ENCODE measurements at places on chromosomes 13 and 19.

- peak; percentile 61 for DNase-seq
These were observed 2033.9 kb upstream of the PCDH20 start for GRCh38 chr13:63449550-63449949.

DNA sequence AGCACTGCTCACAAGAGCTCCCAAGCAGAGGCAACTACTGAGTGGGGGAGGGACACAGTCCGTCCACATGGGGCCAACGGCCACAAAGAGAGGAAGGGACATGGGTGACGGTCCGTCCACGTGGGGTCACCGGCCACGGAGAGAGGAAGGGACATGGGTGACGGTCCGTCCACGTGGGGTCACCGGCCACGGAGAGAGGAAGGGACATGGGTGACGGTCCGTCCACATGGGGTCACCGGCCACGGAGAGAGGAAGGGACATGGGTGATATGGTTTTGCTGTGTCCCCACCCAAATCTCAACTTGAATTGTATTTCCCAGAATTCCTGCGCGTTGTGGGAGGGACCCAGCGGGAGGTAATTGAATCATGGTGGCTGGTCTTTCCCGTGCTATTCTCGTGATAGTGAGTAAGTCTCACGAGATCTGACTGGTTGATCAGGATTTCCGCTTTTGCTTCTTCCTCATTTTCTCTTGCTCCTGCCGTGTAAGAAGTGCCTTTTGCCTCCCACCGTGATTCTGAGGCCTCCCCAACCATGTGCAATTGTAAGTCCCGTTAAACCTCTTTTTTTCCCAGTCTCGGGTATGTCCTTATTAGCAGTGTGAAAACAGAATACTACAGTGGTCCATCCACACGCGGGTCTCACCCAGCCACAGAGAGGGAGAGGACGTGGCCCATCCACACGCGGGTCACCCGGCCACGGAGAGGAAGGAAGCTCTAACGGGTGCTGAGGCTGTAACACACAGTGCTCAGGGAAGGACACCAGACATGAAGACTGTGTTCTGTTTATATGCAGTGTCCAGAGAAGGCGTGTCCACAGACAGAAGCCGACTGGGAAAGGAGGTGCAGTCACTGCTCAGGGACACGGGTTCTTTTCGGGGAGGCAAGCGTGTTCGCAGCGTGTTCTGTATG lies 48.5 kb downstream of the GAS6 start:
- no peak for DNase-seq

GRCh38 chr13:26058704-26059103 lies 6.9 kb upstream of the SHISA2 start:
- DNase-seq: no peak

GRCh38 chr13:22369840-22370239 lies 699.0 kb downstream of the FGF9 start:
- no peak for DNase-seq

GRCh38 chr13:46403851-46404732 lies 17.0 kb upstream of the RUBCNL start:
- DNase-seq: no peak

DNA sequence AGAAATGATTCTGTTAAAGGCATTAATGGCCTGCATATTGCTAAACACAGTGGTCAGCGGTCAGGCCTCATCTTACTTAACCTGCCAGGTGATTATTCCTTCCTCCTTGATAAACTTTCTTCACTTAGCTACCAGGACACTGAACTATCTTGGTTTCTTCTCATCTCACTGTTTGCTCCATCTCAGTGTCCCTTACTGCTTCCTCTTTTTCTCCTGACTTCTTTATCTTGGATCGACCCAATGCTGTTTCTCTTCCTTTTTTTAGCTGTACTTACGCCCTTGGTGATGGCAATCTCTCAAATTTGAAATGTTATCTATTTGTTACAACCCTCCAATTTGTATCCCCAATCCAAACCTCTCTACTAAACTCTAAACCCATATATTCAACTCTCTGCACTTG lies 7.8 kb upstream of the CLC start:
- no peak for DNase-seq

DNA sequence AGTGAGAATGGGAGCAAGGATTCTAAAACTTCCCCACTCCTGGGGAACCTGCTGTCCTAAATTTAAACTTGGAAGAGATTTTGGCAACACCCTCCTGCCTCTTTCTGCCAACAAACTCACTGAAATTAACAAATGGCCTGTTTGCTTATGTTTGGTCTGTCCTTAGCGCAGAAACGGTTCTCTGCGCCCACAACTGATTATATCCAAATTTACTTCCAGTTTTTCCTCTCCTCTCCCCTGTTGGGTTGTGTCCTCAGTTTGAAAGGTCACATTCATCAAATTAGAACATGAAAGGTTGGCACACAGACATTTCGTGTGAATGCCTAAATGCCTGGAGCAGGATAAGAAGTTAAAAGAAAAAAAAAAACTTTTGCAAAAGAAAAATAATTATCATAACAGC lies 56.4 kb upstream of the MRI1 start:
- no peak for DNase-seq

GRCh38 chr13:54934121-54934520 lies 1905.5 kb downstream of the OLFM4 start:
- no peak for DNase-seq

DNA sequence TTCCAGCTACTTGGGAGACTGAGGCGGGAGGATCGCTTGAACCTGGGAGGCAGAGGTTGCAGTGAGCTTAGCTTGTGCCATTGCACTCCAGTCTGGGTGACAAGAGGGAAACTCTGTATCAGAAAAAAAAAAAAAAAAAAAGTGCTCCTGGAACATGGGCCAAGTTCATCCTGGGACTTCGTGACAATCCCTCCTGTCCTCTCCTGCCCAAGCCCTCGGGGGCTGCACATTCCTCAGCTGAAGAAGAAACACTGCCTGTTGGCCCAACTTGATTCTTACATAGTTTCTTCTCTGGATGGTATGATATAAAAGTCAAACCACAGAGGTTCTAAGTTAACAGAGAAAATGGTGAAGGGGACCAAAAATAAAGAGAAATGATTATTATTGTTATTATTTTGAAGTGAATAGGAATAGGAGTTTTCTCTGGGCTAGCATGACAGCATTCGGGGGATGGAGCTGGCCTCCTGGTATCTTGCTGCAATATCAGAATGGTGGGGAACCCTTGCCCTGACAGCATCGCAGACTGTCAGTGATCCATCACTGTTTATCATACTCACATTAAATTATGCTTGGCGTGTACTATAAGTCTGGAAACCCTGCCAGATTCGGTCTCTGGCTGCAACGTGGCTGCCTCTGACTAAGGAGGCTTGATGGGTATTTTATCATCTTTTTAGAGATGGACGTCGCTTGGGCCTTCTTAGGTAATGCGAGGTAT lies 113.7 kb upstream of the OXGR1 start:
- DNase-seq: no peak

GRCh38 chr13:73934215-73934641 lies 200.0 kb downstream of the KLF12 start:
- no peak for DNase-seq

DNA sequence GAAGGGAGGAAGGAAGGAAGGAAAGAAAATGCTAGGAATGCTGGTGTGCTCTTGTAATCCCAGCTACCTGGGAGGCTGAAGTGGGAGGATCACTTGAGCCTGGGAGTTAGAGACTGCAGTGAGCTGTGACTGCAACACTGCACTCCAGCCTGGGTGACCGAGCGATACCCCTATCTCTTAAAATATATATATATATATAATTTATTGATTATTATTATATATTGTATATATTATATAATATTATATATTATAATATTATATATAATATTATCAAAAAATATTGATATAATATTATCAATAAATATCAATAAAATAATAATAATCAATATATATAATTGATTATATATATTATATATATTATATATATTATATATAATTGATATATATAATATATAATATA lies 8.6 kb upstream of the ADGRL1 start:
- no peak for DNase-seq

GRCh38 chr13:50074843-50075242 lies 59.6 kb downstream of the KCNRG start:
- DNase-seq: no peak

DNA sequence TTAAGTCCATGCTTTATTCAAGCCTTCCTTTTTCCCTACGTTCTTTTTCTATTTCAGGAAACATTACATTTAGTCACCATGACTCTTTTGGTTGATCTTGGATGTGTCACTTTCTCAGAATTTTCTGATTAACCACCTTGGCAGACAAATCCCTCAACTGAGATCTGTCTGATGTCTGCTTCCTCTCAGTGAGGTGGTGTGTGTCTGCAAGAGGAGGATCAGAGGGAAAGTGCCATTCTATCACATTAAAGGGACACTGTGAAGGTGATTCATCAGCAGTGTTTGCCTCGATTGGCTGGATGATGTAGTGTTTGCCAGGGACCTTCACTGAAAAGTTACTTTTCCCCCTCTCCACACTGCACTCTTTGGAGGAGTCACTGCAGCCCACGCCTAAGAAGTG lies 3.0 kb upstream of the CCNP start:
- no peak for DNase-seq

GRCh38 chr13:35256459-35257148 lies 219.9 kb downstream of the MAB21L1 start:
- DNase-seq: no peak

DNA sequence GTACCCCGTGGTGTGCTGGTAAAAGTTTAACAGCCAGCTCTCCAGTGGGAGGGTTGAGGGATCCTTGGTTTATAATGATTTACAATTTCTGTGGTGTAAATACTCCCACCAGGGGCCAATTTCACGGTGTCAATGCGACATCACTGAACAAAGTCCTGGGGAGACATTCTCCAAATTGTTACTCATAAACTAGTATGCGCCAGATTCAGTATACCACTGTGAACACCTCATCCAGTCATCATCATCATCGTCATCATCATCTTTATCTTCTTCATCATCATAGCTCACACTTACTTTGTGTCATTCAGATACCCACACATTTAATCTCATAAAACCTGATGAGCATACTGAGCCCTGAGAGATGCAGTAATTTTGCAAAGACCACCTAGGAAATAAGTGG lies 17.2 kb upstream of the TNFSF14 start:
- DNase-seq: no peak

GRCh38 chr19:35207391-35207871 lies 21.1 kb downstream of the FAM187B start:
- DNase-seq: no peak

GRCh38 chr19:38183251-38183897 lies 40.6 kb downstream of the DPF1 start:
- DNase-seq: no peak

DNA sequence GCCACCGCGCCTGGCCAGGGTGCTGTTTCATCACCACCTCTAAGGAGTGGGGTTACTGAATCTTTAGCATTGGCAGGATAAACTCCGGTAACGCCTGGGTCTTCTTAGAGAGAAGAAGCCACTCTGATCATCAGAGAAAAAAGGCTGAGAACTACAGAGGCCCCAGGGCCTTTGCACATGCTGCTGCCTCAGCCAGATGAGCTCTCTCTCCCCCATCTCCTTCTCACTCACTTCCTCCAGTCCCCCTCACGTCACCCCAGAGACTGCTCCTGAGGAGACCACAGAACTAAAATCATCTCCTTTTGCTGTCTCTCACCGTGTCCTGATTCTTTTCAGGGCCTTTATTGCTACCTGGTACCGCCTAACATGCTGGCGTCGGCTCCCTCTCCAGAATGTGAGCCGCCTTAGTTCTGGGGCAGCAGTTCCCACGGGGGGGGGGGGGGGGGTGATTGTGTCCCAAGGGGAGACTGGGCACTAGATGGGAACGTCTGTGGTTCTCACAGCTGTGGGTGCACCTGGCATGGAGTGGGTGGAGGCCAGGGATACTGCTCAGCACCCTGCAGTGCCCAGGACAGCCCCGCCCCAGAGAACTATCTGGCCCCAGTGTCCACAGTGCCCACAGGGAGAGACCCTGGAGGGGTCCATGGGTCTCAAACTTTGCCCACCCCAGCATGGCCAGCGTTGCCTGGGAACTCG lies 5.1 kb upstream of the DIRAS1 start:
- DNase-seq: no peak

GRCh38 chr13:68232351-68233130 lies 1002.4 kb upstream of the PCDH9 start:
- DNase-seq: no peak
